ENCODE measurements at places on chromosomes 6 and 20.
A peak's percentile ranks its signal among the peaks of the same experiment; 100 is the strongest.

- DNase-seq: no peak
Observed at GRCh38 chr6:69097948-69098347, 462.9 kb downstream of the ADGRB3 start.

DNA sequence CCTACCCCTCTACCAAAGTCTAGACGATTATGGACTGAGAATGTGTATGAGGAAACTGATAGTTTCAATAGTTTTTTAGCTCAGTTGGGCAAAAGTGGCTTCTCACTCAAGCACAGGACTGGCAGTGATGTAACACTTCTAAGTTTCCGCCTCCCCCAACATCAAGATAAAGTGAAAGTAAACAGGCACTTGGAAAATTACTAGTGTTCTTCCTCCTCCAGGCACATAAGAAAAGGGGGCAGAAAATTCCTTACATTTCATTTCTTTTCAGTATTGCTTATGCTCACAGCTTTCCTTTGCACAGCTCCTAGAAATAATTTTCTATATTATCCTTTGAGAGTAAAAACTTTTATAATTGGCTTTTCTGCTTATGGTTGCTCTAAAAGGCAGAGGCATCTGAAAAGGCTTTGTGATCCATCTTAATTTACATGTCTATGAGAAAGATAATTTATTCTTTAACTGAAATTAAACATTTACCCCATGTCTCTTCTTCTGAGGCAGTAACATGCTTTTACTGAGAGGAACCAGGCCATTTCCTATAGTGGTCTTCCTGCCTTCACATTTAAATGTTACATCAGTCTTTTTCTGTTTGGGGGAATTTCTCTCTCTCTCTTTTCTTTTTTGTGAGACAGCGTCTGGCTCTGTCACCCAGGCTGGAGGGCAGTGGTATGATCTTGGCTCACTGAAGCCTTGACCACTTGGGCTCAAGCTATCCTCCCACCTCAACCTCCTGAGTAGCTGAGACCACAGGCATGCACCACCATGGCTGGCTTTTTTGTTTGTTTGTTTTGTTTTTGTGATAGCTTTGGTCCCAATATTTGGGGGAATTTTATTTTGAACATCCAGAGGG lies 65.0 kb upstream of the EEF1A1 start:
- DNase-seq: peak; percentile 52

GRCh38 chr6:81450180-81450579 lies 302.3 kb downstream of the TENT5A start:
- DNase-seq: peak; percentile 38

- no peak for DNase-seq
Observed at GRCh38 chr20:18090044-18090443, 32.3 kb upstream of the OVOL2 start.

GRCh38 chr6:168612586-168612985 lies 171.6 kb downstream of the SMOC2 start:
- DNase-seq: no peak

DNA sequence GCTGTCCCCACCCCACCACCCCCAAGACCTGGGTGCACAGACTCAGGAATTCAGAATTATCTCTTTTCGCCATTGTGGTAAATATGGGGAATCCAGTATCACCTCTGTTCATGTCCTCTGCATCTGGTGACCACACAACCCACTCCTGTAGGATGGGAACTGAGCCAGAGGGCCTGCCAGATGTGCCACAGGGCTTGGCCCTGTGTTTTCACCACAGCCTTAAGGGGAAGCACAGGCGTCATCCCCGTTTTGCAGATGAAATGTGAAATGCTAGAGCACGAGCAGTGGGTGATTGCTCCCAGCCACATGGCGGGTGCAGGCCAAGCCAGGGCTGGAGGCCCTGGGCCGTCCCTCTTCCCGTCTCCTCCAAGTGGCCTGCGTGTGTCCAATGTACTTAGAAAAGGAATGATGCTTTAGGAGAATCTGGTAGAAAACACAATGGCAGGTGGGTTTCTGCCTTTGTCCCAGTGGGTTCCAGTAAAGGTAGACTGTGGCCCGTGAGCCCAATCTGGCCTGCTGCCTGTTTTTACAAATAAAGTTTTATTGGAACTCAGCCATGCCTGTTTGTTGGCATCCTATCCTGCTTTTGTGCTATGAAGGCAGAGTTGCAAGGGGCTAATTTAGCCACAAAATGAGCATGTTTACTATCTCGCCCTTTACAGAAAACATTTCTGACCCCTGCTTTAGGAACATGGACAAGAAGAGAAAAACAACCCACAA lies 309.2 kb downstream of the CDH4 start:
- DNase-seq: no peak

DNA sequence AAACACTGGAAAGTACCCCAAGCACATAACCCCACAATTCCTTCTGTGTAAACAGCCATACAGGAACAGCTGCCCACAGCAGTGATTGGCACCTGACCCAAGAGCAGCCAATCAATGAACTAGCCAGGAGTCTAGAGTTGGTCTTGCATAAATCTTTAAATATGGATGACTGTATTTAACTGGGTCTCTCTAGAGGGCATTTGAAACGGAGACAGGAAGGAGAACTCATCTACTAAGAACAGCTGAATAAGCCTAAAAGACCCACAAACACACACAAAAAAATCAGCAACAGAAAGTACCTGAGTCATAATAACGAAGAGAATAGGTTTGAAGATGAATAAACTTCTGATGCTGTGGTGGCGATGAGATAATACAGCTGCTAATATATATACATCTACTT lies 49.0 kb upstream of the ASF1A start:
- no peak for DNase-seq

DNA sequence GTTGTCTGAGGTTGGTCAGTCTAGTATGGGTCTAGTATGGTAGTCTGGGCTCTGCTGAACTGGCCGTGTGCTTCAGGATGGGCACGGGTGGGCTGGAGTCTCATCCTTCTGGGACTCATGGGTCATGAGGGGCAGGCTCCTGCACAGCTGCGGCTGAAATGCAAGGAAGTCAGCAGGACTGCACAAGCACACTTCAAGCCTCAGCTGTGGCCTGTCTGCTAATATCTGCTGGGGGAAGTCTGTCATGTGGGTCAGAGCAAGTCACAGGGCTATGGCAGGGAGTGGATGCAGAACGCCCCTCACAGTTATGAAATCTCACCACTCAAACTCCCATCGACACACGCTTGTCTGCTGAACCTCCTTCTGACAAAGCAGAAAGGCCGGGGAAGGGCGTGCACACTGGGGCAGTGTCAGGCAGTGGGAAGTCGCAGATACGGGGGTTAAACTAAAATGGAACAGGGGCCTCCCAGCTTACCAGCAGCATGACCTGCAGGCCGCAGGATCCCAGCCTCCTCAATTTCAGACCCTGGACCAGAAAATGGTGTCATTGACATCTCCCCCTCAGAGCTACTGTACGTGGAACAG lies 229.5 kb downstream of the SMOC2 start:
- no peak for DNase-seq

- DNase-seq: no peak
Observed at GRCh38 chr6:77466451-77467437, 3.5 kb upstream of the HTR1B start.

- DNase-seq: no peak
Observed at GRCh38 chr6:167397712-167398111, 72.8 kb downstream of the TTLL2 start.

DNA sequence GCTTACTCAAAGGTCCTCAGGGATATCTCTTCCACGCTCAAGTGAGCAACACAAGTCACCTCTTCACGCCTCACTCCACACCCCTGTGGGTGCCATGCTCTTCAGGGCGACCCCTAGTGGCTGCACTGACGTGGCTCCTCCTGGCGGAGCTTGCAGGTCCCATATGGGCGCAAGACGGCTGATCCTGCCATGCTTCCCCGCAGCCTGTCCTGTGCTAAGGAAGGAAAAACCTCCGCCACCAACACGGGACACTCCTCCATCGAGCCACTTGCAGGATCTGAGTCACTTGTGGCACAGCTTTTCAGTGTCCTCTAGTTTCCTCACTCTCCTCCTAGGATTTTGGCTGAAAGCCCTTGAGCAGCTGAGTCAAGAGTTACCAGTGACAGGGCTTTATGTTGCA lies 90.7 kb downstream of the KHDC1L start:
- no peak for DNase-seq

GRCh38 chr20:44579313-44580081 lies 2.9 kb upstream of the PKIG start:
- no peak for DNase-seq

GRCh38 chr6:110430236-110430635 lies 14.9 kb upstream of the DDO start:
- DNase-seq: no peak
